ENCODE measurements at places on chromosomes 4 and X. TPM values are rescaled to one million over a fixed set of nuclear protein-coding genes. Genes with fewer than 3 reads are reported as not detected.

NEIL3 gene
- total RNA-seq: 0.35 TPM

- peaks cover 9% of the 10 kb centered on the region for H3K4me1 ChIP-seq
- H3K27me3 ChIP-seq: no peaks in the 10 kb centered on the region
- no peak overlapping the region for H3K27ac ChIP-seq
- peak overlapping the region; percentile 62 for H3K4me3 ChIP-seq
Observed at GRCh38 chrX:71052721-71053120, 15.4 kb downstream of the SNX12 start.

- no peaks in the 10 kb centered on the region for H3K27me3 ChIP-seq
- peaks cover 74% of the 10 kb centered on the region for H3K36me3 ChIP-seq
Observed at GRCh38 chr4:87118826-87119225, 101.6 kb downstream of the KLHL8 start.

DNA sequence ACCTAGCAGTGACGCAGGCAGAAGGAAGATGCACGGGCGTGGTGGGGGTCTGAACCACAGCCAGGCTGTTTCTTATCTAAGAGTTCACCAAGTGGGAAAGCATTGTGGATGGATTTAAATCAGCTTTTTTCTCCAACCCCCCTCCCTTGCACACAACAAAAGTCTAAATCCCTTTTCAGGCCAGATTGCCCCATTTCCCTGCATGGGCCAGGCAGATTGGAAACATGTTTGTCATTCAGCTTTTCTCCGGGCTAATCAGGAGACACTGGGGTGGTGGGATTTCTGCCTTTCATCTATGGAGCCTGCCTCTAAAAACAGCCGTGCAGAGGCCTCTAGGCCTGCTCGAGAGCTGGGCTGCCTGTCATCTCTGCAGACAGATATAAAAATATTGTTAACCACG lies 166.3 kb upstream of the LEF1 start:
- no peak overlapping the region for H3K27ac ChIP-seq
- no peak overlapping the region for H3K4me3 ChIP-seq
- H3K4me1 ChIP-seq: no peaks in the 10 kb centered on the region
- peaks cover 2% of the 10 kb centered on the region for H3K27me3 ChIP-seq

FABP2 gene
- not detected for total RNA-seq

PCSK1N gene
- total RNA-seq: not detected

GRCh38 chrX:11672213-11672612 lies 6.5 kb upstream of the ARHGAP6 start:
- H3K4me1 ChIP-seq: no peaks in the 10 kb centered on the region
- H3K36me3 ChIP-seq: no peaks in the 10 kb centered on the region
- DNase-seq: no peak
- no peak overlapping the region for H3K27ac ChIP-seq
- H3K27me3 ChIP-seq: peaks cover 18% of the 10 kb centered on the region

RTL9 gene
- total RNA-seq: not detected

DNA sequence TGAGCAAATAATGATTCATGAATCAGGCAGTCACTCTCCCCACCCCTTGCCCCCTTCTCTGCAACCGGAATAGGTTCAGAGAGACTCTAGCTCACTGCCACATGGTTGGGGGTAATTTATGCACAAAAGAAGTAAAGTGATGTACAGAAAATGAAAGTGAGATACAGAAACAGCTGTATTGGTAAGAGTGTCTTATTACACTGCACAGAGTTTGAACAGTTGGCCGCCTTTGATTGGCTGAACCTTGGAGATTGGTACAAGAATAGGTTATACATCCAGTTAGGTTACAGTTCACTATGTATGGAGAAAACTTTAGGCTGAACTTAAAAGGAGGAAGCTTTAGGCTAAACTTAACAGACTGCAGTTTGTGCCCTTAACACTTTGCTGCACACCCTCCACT lies 34.6 kb upstream of the DIAPH2 start:
- no peaks in the 10 kb centered on the region for H3K4me1 ChIP-seq
- no peak overlapping the region for H3K4me3 ChIP-seq
- no peak for DNase-seq
- peaks cover 6% of the 10 kb centered on the region for H3K27me3 ChIP-seq

- no peak for DNase-seq
- H3K4me3 ChIP-seq: no peak overlapping the region
- H3K27me3 ChIP-seq: no peaks in the 10 kb centered on the region
- peak overlapping the region; percentile 82 for H3K27ac ChIP-seq
- H3K36me3 ChIP-seq: peaks cover 21% of the 10 kb centered on the region
- peaks cover 33% of the 10 kb centered on the region for H3K4me1 ChIP-seq
Observed at GRCh38 chrX:56800801-56801200, 71.8 kb downstream of the NBDY start.

GLRA2 gene
- total RNA-seq: not detected

- no peak overlapping the region for H3K27ac ChIP-seq
- no peak for DNase-seq
- H3K27me3 ChIP-seq: no peaks in the 10 kb centered on the region
- H3K36me3 ChIP-seq: peaks cover 15% of the 10 kb centered on the region
- no peaks in the 10 kb centered on the region for H3K4me1 ChIP-seq
Observed at GRCh38 chrX:102846544-102847236, 90.4 kb upstream of the RAB40AL start.

ADRA2C gene
- total RNA-seq: not detected

OSTC gene
- total RNA-seq: 56.7 TPM

FAM184B gene
- total RNA-seq: 0.05 TPM

CYBB gene
- 155 TPM for total RNA-seq

EXOC1L gene
- total RNA-seq: not detected

DNA sequence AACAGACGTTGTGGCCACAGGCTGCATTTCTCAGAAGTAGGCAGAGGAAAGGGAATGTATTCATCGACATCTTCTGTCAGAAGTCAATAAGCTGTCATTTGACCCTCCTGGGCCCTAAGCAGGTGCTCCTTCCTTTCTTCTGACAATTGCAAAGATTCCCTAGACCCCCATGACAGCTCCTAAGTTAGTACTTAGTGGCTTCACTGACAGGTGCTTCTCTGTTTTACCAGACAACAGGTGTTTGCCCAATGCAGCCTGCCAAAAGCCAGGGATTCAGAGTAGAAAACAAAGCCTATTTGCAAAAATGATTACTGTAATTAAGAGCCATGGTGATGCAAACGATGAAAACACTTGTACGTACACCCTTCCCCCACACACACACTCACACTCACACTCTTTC lies 7.5 kb upstream of the FGF5 start:
- no peaks in the 10 kb centered on the region for H3K36me3 ChIP-seq
- no peak for DNase-seq
- H3K27ac ChIP-seq: no peak overlapping the region
- H3K4me3 ChIP-seq: no peak overlapping the region

SSX1 gene
- not detected for total RNA-seq

GRCh38 chrX:150984169-150984824 lies 1.2 kb downstream of the HMGB3 start:
- peaks cover 12% of the 10 kb centered on the region for H3K4me1 ChIP-seq
- H3K4me3 ChIP-seq: peak overlapping the region; percentile 84
- peak; percentile 25 for DNase-seq
- H3K27ac ChIP-seq: no peak overlapping the region
- H3K36me3 ChIP-seq: no peaks in the 10 kb centered on the region

UGT2B15 gene
- total RNA-seq: 0.44 TPM

- no peaks in the 10 kb centered on the region for H3K27me3 ChIP-seq
- H3K4me3 ChIP-seq: no peak overlapping the region
- H3K4me1 ChIP-seq: peaks cover 60% of the 10 kb centered on the region
- DNase-seq: no peak
- no peak overlapping the region for H3K27ac ChIP-seq
- peaks cover 28% of the 10 kb centered on the region for H3K36me3 ChIP-seq
Observed at GRCh38 chr4:174281182-174281737, 2.2 kb downstream of the FBXO8 start.

DNA sequence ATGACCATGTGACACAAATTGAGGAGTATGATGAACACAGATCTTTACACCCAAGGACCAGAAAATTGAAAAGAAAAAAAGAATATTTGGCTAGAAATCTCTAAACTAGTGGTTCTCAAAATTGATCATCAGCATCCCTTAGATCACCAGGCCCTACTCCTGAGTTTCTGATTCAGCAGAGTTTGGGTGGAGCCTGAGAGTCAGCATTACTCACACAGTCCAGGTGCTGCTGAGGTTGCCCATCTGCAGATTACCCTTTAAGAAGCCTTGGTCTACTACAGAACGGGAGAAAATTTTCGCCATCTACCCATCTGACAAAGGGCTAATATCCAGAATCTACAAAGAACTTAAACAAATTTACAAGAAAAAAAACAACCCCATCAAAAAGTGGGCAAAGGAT lies 182.8 kb downstream of the MOSPD2 start:
- H3K36me3 ChIP-seq: no peaks in the 10 kb centered on the region
- H3K4me1 ChIP-seq: no peaks in the 10 kb centered on the region
- no peak overlapping the region for H3K27ac ChIP-seq
- H3K4me3 ChIP-seq: no peak overlapping the region

- H3K4me3 ChIP-seq: no peak overlapping the region
- H3K4me1 ChIP-seq: no peaks in the 10 kb centered on the region
- no peaks in the 10 kb centered on the region for H3K36me3 ChIP-seq
- no peaks in the 10 kb centered on the region for H3K27me3 ChIP-seq
Observed at GRCh38 chr4:137768881-137769280, 236.6 kb upstream of the PCDH18 start.

- H3K4me3 ChIP-seq: no peak overlapping the region
- no peak for DNase-seq
- no peaks in the 10 kb centered on the region for H3K36me3 ChIP-seq
- no peak overlapping the region for H3K27ac ChIP-seq
- no peaks in the 10 kb centered on the region for H3K27me3 ChIP-seq
Observed at GRCh38 chr4:79300280-79300679, 25.6 kb downstream of the NAA11 start.

- H3K36me3 ChIP-seq: no peaks in the 10 kb centered on the region
- no peak for DNase-seq
- H3K4me3 ChIP-seq: no peak overlapping the region
Observed at GRCh38 chr4:11497972-11498371, 69.3 kb upstream of the HS3ST1 start.

DNA sequence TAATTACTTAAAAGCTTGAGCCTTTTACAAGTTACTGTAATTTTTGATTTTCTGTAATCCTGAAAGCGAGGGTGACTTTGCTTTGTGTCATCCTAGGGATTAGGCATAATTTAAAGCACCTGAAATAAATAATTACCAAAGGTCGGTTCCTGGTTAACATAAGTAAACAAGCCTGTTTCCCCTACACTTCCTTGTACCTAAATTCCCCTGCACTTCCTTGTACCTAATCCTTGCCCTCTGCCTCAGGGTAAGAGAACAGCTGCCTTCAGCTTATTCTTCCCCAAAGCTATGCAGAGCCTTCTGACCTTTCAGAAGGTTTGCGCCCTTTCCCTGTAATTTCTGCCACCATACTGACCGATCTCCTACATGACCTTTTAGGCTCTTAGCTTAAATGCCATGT lies 166.1 kb upstream of the PDE5A start:
- no peaks in the 10 kb centered on the region for H3K27me3 ChIP-seq
- no peak overlapping the region for H3K27ac ChIP-seq
- H3K4me3 ChIP-seq: no peak overlapping the region
- DNase-seq: no peak
- H3K4me1 ChIP-seq: no peaks in the 10 kb centered on the region
- H3K36me3 ChIP-seq: no peaks in the 10 kb centered on the region

- H3K4me1 ChIP-seq: peaks cover 6% of the 10 kb centered on the region
- DNase-seq: no peak
- peaks cover 77% of the 10 kb centered on the region for H3K36me3 ChIP-seq
- no peak overlapping the region for H3K27ac ChIP-seq
- no peaks in the 10 kb centered on the region for H3K27me3 ChIP-seq
Observed at GRCh38 chr4:17956245-17956644, 65.3 kb downstream of the LCORL start.

CACNA1F gene
- total RNA-seq: 3.0 TPM

GRCh38 chr4:81891005-81891996 lies 419.6 kb upstream of the RASGEF1B start:
- no peak for DNase-seq
- H3K27ac ChIP-seq: no peak overlapping the region
- no peaks in the 10 kb centered on the region for H3K36me3 ChIP-seq
- H3K27me3 ChIP-seq: peaks cover 21% of the 10 kb centered on the region
- H3K4me3 ChIP-seq: no peak overlapping the region

DNA sequence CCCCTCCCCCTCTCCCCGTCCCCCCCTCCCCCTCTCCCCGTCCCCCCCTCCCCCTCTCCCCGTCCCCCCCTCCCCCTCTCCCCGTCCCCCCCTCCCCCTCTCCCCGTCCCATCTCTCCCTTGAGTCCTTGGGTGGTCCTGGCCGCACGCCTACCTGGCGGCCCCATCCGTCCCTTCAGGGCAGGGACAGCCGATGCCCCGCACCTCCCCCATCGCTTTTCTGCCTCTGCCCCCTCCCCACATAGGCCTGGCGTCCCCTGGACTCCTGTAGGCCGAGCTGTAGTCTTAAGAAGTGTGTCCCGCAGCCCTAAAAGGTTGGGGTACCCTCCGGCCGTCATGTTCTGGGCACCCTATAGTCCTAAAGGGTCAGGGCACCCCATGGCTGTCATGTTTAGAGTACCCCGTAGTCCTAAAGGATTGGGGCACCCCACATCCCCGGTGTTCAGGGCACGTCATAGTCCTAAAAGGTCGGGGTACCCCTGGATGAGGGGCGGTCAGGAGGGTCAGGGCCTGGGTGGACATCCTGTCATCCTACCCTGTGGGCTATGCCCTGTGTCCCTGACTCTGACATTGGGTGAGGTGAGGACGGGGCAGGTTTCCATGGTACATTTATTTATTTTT lies 10.8 kb upstream of the GTPBP6 start:
- H3K4me1 ChIP-seq: peaks cover 6% of the 10 kb centered on the region
- no peak overlapping the region for H3K4me3 ChIP-seq
- peaks cover 2% of the 10 kb centered on the region for H3K27me3 ChIP-seq
- DNase-seq: no peak
- no peak overlapping the region for H3K27ac ChIP-seq

DNA sequence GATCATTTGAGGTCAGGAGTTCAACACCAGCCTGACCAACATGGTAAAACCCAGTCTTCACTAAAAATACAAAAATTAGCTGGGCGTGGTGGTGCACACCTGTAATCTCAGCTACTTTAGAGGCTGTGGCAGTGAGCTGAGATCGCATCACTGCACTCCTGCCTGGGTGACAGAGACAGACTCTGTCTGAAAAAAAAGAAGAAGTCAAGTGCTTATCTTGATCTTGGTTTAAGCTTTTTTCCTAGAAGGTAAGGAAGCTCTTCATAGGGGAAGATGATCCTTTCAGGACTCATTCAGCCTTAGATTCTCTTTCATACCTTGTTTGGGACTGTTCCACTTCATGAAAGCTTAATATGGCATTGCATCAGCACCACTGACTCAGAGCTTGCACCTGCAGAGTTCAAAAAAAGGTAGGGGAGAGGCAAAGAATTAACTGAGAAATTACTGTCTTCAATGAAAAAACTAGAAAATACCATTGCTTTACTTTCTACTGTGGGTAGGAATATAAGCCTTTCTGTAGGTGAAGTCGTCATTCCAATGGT lies 70.8 kb upstream of the EPGN start:
- H3K4me3 ChIP-seq: no peak overlapping the region
- H3K27ac ChIP-seq: no peak overlapping the region
- H3K36me3 ChIP-seq: no peaks in the 10 kb centered on the region
- no peak for DNase-seq

CFAP99 gene
- total RNA-seq: not detected

DNA sequence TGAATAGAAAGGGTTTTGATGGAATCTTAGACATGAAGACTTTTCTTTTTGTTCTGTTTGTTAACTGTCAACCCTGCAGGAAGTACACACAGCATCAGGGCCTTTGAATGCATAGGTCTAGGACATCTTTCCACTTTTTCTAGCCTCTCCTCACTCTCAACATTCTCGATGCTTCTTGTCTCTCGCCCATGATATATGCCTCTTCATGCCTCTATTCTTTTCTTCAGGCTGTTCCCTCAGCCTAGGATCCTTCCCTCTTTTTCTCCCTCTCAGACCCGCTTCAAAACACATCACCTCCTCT lies 9.6 kb downstream of the PDGFC start:
- H3K27ac ChIP-seq: no peak overlapping the region
- no peaks in the 10 kb centered on the region for H3K4me1 ChIP-seq
- H3K4me3 ChIP-seq: no peak overlapping the region
- no peaks in the 10 kb centered on the region for H3K27me3 ChIP-seq

CABS1 gene
- not detected for total RNA-seq

SH3D19 gene
- total RNA-seq: not detected
